ENCODE measurements at places on chromosomes 2 and 18.
A peak's percentile ranks its signal among the peaks of the same experiment; 100 is the strongest.

DNA sequence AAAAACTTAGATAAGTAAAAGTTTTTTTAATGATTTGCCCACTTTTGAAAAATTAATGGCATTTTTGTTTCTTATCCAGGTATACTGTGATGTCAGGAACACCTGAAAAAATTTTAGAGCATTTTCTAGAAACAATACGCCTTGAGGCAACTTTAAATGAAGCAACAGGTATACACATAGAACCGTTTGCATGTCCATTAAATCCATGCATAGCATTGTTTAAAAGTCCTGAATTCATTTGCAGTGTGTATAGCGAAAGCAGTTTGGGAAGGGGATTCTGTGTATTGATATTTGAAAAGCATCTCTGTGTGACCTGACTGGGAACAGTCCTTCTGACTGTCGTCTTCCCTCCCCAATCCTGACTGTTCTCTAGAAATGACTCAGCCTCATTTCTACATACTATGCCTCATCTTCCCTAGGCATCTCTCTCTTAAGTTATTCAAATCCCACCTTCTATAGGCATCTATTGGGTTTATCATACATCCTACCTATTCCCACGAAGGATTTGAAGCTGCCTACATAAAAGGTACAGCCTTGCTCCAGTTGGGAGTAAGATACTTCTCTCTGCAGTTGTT lies 79.2 kb upstream of the MAP3K20 start:
- no peak for DNase-seq

DNA sequence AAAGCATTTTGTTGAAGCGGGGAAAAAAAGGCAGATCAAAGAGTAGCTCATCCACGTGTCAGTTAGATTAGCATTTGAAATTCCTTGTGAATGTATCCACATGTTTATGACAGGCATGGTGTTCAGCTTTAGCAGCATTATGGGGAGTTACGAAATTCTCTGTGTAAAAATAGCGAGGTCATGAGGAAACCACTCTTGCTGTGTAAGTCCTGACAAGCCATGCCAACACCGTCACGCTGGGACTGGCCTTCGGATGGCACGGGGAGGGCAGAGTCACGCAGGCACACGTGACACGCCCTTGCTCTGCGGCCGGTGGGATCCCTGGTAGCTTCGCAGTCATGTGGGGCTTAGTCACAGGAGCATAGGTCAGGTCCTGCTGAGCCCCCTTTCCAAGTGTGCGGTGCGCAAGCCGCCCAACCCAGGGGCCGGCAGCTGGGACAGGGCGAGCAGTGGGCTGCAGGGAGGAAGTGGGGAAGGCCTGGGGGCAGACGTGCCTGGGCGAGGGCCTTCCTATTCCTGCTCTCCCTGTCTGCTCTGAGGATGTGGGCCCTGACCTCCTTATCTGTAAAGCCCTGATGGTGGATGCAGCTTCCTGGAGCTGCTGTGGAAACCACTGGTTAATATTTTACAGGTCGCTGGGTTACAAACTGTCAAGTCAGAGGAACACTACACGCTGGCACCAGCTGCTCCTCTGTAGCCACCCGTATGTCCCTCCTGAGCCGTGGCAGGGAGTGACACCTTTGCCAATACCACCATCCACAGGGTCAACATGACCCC lies 18.0 kb downstream of the MBP start:
- peak; percentile 64 for DNase-seq

DNA sequence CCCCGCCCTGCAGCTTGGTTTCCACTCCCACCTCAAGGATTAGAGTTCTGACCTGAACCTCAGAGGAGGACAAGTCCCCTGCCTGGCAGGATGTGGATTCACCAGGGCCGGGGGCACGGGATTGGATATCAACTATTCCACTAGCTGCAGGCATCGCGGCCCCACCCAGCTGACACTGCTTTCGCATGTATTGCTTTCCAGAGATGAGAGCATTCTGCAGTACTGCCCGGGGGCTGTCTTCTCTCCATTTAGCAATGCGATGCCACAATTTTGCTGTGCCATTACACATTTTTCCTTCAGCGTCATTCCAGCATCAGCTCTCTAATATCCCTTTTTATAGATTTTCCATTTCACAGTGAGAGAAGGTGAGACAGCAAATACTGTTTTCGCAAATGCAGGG lies 42.0 kb downstream of the CTIF start:
- DNase-seq: no peak

GRCh38 chr18:62450546-62451410 lies 72.0 kb upstream of the ZCCHC2 start:
- no peak for DNase-seq

GRCh38 chr2:180523621-180524340 lies 456.6 kb upstream of the UBE2E3 start:
- no peak for DNase-seq

DNA sequence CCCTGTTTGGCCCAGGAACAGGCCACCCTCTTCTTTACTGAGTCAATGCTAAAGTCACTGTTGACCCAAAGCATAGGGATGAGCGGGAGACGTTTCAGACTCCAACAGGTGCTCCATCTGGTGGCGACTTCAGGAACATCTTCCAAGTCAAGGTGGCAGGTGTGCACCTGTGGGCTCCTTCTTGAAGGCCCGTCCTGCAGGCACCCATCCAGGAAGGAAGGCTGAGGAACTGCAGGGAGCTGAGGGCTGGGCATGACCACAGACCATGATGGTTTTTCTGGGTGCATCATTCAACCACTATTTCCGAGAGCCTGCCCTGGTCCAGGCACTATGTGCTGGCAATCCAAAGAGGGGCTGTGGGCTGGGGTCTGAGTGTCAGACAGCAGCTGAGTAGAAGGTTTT lies 142.8 kb downstream of the NDUFA10 start:
- peak; percentile 71 for DNase-seq

- no peak for DNase-seq
These were observed 104.3 kb upstream of the PIK3C3 start for GRCh38 chr18:41850781-41851180.

- no peak for DNase-seq
These were observed 41.9 kb upstream of the CCDC195 start for GRCh38 chr2:224757934-224758548.

DNA sequence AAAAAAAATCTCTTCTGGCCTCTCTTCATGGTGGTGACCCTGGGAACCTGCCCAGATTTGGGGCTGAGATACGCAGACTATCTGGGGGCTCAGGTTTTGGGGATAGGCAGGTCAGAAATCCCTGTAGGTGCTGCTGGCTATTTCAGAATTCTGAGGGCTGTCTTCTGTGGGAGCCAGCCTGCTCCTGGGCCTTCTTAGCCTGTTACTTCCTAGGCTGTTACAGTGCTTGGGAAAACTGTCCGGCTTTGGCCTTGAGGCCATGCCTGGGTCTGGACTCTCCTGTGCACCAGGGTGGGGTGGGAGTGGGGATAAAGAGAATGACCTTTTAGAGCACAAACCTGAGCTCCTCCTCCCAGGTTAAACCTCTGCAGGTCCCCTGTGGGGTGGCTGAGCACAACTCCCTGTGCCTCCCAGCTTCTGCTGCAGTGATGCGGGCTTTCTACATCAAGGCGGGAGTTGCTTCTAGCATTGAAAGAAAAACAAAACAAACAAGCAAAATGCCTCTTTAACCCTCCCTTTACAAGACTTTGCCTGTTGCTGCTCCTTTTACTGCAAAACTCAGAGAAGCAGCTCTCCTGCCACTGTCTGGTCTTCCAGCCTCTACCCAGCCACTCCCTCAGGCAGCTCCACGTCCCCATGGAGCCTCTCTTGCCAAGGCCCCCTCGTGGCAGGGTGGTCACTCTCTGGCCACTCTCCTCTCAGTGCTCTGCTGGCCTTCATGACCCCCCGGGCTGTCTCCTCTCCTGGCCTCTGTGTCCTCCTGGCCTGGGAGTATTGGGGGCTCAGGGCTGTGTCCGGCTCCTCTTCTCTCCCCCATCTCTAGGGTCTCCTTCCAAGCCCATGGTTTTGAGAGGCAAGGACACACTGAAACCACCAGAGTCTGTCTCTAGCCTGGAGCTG lies 293.0 kb upstream of the HS6ST1 start:
- no peak for DNase-seq

DNA sequence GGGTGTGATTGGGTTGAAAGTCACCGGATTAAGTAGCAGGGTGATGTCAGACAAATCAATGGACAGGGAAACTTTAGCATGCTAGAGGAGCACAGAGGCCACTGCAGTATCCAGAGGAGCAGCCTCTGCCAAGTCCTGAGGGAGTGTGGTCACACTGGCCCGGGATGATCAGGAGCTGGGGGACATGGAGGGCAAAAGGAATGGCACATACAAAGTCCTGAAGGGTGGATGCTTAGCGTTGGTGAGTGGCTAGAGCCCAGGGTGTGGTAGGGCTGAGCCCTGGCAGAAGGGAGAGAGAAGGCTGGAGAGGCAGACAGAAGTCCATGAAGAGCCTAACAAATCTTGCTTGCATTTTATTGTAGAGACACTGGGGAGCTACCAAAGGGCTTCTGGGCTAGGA lies 58.9 kb downstream of the RHBDD1 start:
- DNase-seq: no peak

DNA sequence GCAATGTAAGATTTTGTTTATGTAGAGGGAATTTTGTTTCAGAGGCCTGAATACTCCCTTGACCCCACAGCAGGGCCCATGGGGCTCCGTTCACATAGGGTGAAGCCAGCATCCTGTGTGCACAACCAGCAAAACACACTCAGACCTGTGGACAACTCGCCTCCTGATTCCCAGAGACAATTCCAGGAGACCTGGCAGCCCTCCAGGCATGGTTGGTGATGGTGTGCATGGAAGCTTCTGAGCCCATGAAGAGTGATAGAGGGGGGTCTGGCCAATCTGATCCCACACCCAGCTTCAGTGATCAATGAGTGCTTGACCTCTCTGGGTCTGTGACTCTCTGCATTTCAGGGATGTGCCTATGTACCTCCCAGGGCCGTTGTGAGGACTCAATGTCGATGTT lies 91.0 kb upstream of the RAB6C start:
- DNase-seq: no peak

Data from activated CD8-positive, alpha-beta memory T cell treated with anti-CD3 and anti-CD28 coated beads, Interleukin-2, amount 50 U/mL, for 48 hours (primary cell).